ENCODE measurements at places on chromosomes 5 and 9.

DNA sequence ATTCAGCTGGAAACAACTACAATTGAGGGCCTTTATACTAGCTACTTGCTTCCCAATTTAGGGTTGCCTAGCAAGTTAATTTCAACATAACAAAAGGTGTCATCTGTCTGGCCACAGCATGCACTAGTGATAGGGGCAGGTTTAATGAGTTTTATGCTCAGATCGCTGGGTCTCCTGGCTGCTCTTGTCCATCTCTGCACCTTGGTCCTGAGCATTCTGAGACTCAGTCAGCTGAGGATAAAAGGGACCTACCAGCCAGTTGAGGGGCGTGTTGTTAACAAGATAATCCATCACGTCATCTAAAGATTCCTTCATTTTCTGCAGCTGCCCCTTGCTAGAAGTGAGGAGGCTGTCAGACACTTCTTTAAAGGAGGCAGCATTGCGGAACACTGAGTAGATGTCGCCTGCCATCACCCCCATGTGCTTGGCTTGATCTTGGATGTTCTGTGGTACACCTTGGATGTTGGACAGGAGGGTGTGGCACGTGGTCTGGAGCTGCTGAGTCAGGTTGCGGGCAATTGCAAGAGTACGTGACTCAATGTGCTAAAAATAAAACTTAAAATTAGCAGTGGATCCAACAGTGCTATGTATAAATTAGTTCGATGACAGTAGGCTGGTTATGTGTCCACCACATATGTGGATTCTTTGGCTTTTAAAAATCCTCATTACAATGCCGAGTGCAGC is 11.0 kb downstream of the PLIN2 start:
- DNase-seq = no peak

DNA sequence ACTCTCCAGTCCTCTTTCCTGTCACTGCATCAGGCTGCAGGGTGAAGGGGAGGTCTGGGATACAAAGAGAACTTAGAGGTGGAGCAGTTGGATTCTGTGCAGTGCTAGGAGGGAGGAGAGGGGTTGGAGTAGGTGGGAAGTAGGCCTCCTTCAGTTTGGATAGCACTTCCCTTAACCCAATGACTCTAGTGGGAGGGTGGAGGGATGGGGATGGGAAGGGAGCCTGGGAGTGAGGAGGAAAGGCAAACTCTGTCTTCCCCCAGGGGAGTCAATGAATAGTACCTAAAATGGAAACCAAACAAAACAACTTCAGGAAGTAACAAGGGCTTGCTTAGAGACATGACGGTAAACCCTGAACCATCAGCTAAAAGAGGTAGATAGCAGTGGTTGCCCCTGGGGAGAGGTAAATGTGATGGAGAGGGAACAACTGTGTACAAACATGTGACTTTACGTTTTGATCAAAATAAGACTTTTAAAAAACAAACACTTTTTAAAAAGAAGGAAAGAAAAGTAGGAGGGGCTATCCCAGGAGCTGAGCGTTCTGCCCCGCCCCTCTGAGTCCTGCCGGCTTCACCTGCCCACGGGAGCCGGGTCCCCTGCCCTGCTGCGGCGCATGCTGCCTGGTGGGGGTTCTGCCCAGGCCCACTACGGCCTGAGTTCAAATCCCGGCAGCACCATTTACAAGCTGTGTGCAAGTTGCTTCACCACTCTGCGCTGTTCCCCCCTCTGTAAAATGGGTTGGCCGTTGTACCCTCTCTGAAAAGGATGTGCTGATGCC is 30.9 kb downstream of the GSN start:
- no peak for DNase-seq

GRCh38 chr9:108150736-108151586 is 661.4 kb upstream of the KLF4 start:
- DNase-seq = no peak

- no peak for DNase-seq
Observed at GRCh38 chr5:134114886-134115805, 665 bp downstream of the TCF7 start.

- DNase-seq = no peak
Observed at GRCh38 chr9:70101265-70101664, 57.6 kb downstream of the MAMDC2 start.

GRCh38 chr5:16147179-16147900 is 32.3 kb downstream of the MARCHF11 start:
- no peak for DNase-seq

- no peak for DNase-seq
Observed at GRCh38 chr9:127035948-127036347, 86.5 kb downstream of the ANGPTL2 start.

DNA sequence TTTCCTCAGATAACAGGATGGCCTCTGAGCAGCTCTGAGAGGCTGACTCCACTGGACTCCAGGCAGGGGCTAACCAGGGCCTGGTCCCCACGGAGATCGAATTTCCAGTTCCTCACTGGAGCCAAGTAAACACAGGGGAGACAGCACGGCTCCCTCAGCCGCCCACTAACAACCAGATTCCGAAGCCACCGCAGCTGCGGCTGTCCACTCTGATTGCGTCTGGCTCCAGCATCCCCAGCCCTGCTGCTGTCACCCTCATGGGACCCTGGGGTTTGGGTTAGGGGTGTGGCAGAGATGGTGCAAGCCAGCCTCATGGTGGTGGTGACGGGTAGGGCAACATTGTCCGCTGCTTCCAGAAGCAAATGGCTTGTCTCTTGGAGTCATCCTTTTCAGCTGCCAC is 172.6 kb downstream of the RGS3 start:
- no peak for DNase-seq

GRCh38 chr9:69980591-69980990 is 63.1 kb upstream of the MAMDC2 start:
- no peak for DNase-seq

DNA sequence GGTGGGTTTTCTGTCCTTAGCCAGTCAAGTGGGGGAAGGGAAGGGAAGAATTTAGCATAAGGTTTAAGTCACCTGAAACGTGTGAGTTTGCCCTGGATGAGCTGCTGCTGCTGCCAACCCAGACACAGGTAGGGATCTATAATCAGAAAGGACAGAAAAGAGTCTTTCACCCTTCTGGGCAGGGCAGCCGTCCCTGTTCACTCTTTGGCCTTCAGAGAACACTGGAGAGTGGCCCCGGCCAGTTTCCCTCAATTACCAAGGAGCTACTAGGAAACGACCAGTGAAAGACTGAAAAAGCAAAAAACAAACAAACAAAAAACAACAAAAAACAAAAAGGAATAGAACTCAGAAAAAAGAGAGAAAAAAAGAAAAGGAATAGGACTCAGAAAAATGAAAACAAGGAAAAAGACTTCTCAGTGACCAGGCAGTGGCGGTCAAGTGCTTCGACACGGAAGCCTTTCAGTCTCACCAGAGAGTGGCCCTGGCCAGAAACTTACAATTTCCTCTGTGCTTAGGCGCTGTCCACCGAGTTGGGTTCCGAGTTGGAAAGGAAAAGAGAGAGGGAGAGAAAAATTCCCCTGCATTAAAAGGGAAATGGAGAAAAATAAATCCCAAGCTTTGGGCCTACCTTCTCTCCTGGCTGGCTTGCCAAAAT is 2.5 kb upstream of the GM2A start:
- no peak for DNase-seq

GRCh38 chr9:5644501-5644900 is 15.6 kb downstream of the RIC1 start:
- no peak for DNase-seq

DNA sequence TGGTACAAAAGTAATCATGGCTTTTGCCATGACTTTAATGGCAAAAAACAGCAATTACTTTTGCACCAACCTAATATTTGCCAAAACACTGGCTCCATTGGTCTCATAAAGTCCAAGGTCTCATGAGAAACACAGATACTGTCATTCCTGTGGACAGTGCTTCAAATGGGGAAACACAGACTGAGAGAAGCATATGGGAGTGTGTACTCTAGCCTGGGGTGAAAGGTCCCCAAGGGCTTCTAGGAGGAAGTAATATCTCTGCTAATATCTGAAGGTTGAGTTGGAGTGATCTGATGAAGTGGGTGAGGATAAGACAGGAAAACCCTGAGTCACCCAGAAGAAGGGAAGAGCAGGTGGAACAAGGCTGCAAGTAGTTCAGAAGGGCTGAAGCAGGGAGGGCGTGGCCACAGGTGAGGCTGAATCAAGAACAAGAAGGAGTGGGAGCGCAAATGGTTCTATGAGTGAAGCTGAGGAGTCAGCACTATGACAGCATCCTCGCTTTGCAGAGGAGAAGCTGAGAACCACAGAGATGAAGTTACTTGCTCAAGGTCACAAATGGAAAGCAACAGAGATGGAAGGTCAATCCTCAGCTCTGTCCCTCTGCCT is 164.1 kb downstream of the ASTN2 start:
- no peak for DNase-seq

GRCh38 chr9:134518004-134518606 is 123.5 kb upstream of the COL5A1 start:
- DNase-seq = no peak

DNA sequence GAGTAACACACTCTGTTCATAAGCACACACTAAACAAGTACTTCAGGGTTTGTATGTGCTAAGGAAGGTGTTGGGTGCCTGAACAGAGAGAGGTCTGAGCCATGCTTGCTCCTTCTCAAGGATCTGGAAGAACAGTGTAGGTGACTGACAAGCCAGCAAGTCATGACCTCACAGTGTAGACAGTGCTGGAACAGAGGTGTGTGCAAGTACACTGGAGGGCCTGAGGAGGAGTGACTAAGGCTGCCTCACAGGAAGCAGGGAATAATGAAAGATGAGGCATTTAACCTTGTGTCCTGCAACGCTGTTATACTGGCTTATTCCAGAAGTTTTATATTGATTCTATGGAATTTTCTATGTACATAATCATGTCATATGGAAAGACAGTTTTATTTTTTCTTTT is 83.9 kb downstream of the TMEM174 start:
- no peak for DNase-seq

DNA sequence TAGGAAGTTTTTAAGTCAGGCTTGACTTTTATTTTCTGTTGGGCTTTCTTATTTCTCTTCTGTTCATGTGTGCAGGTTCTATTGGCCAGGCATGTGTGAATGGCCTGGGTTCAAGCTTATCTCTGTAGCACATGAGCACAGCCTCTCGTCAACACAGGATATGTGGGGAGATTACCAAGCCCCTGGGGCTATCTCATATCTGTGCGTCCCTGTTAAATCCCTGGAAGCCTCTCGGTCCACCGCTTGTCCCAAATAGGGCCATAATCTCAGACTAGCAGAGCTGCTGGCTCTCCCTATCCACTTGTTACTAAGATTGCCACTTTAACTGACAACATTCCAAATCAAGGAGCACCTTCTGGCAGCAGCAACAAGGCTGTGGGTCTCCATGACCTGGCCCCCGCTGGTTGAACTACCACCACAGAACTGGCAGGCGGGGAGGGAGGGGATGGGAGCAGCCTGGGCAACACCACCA is 28.4 kb upstream of the EBF1 start:
- no peak for DNase-seq

DNA sequence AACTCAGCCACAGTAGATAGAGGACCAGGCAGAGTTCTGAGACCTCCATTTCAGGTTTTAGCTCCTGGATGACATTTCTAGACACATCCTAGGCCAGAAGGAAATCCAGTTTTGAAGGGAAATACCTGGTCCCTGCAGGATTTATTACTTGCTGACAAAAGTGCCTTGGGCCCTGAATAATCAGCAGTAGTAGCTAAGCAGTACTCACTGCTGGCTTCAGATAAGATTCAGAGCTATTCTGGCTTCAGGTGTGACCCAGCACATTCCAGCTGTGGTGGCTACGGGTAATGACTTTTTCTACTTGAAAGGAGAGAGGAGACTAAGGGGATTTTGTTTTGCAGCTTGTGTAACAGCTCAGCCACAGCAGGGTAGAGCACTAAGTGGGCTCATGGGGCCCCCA is 34.0 kb downstream of the NDUFAF2 start:
- no peak for DNase-seq

- no peak for DNase-seq
Observed at GRCh38 chr5:135058331-135058732, 24.3 kb upstream of the PITX1 start.

DNA sequence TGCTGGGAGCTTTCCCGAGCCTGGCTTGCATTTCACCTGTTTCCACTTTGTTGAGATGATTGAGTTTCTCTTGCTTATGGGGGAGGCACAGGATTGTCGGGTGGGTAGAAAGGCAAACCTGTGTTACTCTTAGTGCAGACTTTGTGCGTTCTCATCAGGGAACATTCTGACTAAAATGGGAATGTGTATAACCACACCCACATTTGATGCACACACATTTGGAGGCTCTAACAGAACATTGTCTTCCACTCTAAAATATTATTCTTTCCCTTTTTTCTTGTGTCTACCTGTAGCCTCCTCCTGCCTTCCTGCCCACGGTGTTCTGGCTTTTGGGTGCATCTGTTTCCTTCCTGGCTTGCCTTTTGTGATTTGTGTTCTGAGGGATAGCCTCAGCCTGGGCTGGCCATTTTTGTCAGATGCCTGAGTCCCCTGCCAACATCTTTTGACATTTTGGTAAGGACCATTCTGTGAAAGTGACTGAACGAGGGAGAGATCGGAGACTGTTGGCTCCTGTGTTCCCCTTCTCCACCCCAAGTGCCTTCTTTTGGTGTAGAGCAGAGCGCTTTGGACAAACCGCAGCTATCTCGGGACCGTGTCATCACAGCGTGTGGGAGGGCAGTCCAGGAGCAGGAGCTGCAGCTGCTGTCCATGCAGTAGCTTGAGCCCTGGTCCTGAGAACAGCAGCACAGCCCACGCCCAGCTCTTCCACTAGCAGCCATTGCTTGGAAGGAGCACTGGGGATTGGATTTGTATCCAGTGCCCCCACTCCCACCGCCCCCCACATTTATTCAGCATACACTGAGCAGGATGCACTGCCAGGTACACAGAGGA is 101.4 kb downstream of the ARHGAP26 start:
- no peak for DNase-seq

GRCh38 chr5:168218746-168219145 is 72.7 kb upstream of the WWC1 start:
- DNase-seq = no peak

DNA sequence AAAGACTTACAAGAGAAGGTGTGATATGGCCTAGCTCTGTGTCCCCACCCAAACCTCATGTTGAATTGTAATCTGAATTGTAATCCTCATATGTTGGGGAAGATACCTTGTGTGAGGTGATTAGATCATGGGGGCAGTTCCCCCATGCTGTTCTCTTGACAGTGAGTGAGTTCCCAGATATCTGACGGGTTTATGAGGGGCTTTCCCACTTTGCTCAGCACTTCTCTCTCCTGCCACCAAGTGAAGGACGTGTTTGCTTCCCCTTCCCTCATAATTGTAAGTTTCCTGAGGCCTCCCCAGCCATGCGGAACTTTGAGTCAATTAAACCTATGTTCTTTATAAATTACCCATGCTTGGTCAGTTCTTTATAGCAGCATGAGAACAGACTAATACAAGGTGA is 49.0 kb downstream of the CDO1 start:
- DNase-seq = no peak

DNA sequence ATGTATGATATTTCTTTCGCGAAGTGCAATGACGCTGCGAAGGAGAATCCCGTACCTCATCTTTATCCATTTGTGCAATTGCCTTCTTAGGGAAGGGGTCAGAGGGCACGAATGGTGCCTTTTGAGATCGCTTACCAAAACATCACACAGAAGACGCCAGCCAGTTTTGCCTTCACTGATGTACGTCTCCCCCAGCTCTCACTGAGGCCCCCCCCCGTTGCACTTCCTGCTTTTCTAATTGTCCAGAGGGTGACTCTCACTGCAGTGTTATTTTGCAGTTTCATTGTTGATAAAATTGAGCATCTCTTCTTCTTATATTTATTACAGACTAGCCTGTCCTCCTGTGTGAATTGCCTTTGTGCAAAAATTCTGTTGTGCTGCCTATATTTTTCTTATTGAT is 39.0 kb upstream of the CACNA1B start:
- DNase-seq = no peak

Data from NCI-H1930 (cell line).